ENCODE measurements at places on chromosomes 4 and X. TPM values are rescaled to one million over a fixed set of nuclear protein-coding genes. Genes with fewer than 3 reads are reported as not detected.

Gene GPC4
- total RNA-seq, result 7.8 TPM

DNA sequence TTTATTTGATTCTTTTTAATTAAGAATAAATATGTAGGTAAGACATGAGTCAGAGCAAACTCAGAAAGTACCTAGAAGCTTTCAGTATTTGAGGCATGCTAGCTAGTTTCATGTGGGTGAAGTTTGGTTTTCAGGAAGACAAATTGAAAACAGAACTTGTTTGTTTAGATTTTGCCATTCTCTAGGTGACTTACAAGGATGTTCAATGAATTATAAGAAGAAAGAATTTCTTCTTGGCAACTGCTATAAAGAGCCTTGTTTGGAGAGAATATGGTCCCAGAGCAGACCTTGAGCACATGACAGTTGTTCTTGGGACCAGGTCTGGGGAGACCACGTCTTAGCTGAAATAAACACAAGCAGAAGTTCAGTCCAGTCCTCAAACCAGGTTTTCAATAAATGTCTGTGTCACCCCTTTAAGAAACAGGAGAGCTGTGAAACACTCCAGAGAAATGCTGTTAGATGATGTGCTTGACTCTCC is 38.0 kb upstream of the IL21 start:
- no peak for DNase-seq

Gene ADH1A
- 0.51 TPM for total RNA-seq

Gene SSX4B
- total RNA-seq, result not detected

DNA sequence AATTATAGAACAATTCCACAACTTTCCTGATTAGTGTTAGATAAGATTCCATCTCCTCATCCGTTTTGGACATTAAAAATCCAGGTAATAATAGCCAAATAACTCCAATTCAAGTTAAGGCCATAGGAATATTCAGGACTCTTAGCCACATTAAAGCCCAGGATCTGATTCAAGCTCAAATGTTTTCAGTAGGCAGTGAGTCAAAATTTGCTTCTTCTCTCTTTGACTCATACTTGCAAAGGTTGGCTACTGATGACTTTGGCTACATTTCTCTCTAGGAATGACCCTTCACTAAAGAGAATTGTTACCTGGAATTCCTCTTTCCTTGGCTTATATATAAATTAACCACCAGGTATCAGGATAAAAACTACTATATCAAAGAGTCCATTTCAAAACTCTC is 354.9 kb upstream of the HS3ST1 start:
- no peak for DNase-seq

DNA sequence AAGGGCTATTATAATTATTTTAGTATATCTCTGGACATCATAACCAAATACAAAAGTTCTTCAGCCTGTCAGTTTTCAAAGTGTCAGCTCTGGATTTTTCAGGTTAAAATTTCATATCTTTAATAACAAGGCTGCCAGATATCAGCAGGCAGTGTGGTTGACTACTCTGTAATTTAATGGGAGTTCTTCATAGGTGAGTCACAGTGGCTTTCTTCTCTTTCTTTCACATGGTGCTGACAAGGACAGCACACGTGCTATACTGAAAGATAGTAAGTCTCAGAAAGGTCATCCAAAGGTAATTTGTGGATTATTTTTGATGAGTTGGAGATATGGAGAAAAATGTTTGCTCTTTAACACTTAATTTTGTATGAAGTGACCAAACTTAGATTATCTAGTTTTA is 43.2 kb downstream of the GALNT7 start:
- DNase-seq, result no peak

Gene ALPK1
- 18.1 TPM for total RNA-seq

DNA sequence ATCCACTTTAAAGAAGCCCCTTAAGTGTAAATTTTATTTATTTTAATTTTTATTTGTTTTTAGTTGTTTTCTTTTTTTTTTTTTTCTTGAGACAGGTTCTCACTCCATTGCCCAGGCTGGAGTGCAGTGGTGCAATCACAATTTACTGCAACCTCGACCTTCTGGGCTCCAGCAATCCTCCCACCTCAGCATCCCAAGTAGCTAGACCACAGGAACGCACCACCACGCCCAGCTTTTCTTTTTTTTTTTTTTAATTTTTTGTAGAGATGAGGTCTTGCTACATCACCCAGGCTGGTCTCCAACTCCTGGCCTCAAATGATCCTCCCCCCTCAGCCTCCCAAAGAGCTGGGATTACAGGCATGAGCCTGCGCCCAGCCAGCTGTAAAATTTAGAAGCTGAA is 6.0 kb downstream of the SAT1 start:
- no peak for DNase-seq

DNA sequence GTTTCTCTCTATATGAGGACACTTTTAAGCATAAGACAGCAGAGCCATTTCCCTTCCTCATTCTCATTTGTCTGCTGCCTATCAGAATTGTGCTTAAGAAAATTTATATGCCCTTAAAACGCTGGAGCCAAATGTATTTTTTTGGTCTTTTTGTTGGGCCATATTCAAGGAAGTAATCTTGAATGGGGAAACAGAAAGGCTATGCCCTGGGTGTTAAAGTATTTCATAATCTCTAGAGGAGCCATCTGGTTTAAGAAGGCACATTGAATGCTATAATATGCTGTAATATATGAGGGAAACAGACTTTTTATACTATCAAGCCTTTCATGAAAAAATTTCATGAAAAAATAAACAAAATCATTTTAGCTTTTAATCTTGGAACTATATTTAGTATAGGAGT is 4.3 kb downstream of the DMD start:
- DNase-seq, result no peak

DNA sequence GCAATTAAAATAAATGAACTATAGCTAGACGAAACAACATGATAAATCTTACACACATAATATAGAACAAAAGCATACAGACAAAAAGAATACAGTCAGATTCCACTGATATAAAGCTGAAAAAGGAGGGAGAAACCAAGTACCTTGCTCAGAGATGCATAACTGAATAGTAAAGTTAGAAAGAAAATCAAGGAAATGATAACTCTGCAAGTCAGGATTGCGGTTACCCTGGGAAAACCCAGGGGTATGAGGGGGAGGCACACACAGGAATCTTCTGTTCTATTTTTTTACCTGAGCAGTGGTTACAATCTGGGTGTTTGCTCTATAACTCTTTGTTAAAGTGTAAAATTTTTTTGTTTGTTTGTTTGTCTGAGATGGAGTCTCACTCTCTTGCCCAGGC is 209.1 kb downstream of the CBR4 start:
- no peak for DNase-seq

- no peak for DNase-seq
Measured at GRCh38 chr4:89204624-89205023, 93.3 kb downstream of the TIGD2 start.

Gene ZNF630
- total RNA-seq, result 1.4 TPM

GRCh38 chr4:61220556-61220955 is 20.4 kb downstream of the ADGRL3 start:
- DNase-seq, result no peak

- DNase-seq, result no peak
Measured at GRCh38 chrX:643241-643595, 12.6 kb downstream of the SHOX start.

GRCh38 chr4:113586072-113586471 is 175.5 kb downstream of the CAMK2D start:
- no peak for DNase-seq

Gene MAML3
- total RNA-seq, result 6.2 TPM

Gene PGAM4
- total RNA-seq, result not detected

Gene EXOSC9
- total RNA-seq, result 8.5 TPM

Gene FHIP1A
- 12.1 TPM for total RNA-seq

DNA sequence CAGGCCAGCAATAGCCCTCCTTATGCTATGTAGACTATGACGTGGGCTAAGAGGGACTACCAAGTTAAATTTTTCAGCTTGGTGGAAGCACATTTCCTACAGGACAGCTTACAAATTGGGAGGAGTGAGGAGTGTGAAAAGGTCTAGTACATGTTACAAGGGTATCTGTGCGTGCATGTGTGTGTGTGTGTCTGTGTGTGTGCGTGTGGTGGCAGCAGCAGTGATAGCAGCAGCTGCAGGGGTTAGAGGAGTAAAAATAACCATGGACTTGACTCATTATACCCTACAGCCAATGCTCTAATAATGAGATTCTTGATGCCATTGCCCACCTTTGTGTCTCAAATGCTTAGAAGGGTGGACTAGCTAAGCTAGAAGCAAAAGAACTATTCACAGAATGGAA is 88.6 kb downstream of the SLC9A7 start:
- DNase-seq, result no peak

GRCh38 chr4:88779431-88779830 is 81.8 kb upstream of the NAP1L5 start:
- no peak for DNase-seq

Gene AFP
- not detected for total RNA-seq

Gene CT45A7
- not detected for total RNA-seq

Gene TRPC5OS
- total RNA-seq, result not detected

DNA sequence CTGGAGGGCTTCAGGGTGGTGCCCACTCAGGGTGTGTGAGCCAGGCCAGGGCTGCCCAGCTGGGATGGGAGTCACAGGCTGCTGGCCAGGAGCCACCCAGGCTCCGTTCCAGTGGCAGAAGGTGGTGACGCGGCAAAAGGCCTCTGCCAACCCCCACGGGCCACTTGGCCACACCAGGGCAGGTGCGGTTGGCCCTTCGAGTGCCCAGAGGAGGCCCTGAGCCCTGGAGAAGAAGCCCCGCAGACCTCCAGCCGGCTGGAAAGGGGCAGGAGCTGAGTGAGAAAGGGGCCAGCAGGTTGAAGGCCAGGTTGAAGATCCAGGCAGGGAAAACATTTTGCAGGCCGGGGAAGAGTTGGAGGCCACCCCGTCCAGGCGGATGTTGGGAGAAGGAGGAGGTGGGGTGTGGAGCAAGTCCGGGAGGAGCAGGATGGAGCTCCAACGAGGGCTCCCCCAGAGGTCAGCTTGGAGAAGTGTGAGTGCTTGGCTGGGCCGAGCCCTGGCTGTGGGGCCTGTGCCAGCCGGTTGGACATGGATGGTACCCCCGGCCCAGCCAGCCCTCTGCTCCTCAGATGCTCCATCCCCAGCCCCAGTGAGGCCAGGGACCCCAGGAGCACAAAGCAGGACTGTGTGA is 2.8 kb upstream of the CPLX1 start:
- peak; percentile 41 for DNase-seq

GRCh38 chrX:39449352-39449751 is 648.1 kb downstream of the MID1IP1 start:
- DNase-seq, result no peak

Gene BBS12
- total RNA-seq, result 1.6 TPM

Gene RPL10
- total RNA-seq, result 4,058 TPM

Gene TMPRSS11B
- not detected for total RNA-seq

DNA sequence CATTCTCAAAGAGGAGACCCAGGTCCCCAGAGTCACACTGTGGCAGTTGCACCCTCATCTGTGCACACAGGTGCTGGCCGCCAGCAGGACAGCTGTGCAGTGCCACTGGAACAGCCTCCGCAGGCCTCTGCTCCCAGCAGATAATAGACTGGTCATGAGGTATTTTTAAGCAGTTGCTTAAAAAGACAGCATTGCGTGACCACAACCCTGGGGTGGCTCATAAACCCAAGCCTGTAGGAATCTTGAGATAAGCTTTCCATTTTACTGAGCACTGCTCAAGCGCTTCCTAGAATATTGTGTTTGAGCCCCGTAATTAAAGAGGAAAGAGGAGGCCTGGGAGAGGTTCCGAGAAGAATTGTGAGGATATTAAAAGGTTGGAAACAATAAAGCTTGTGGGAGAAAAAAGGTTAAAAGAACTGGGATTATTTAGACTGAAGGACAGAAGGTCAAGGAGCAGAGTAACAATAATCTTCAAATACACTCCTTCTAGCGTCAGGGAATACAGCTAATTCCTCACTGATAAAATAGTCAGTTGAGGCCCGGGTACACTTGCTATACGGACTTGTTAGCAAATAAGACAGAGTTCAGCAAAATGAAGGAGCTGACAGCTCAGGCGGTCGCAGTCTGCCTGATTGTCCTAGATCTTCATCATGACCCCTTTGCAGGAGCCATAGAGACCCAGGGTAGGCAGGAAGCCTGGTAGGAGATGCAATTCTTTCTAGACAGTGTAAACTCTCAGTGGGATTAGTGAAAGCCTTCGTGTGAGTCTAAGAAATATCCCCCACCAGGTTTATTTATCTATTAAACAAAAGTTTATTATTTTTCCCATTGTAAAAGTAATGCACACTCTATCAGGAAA is 86.2 kb upstream of the KIT start:
- no peak for DNase-seq

DNA sequence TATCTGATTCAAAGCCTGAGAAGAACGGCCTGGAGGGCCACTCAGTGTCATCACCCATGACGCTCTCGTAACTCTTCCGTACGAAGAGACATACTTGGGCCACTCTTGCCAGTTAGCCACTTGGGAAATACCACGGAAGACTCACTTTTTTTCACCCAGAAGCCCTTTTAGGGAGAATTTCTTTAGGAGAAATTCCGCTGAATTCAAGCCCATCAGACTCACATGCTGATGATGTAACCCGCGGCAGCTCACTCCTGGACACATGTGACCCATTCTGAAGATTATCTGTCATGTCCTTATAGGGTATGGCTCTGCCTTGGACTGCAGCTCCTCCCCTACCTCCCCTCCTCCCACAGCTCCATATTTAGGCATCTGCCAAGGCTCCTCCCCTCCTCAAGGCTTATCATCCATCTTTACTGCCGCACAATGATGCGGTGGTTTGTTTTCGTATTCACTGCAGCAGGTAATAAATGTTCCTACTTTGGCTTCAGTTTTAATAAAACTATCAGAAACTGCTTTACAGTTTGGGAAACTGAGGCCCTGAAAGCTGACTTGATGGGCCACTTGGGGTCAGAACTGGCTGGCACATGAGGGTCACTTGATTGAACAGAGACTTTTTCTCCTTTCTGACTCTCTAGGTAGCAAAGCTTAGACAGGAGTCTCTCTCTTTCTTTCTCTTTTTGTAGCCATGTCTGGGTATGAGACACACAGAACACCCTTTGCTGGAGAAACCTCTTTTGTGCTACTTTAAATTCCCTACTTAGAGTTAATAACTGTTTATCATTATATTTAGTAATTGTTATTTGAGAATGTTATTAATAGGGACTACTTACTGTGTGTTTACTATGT is 42.1 kb downstream of the RHOH start:
- no peak for DNase-seq

DNA sequence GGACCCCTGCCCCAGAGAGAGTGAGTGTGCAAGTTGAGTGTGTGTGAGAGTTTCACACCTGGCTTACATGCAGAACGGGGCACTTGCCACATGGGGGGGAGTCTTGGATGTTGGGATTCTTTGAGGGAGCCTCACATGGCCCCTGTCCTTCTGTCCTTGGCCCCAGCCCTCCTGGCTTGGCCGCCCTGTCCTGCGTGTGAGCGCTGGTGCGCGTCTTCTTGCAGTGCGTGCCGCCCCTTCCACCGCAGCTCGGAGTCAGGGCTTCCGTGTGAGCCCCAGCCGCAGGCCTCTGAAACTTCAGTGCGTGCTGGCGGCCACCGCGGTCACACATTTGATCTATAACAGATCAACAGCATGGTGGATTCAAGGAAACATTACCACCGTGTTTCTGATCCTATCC is 30.1 kb upstream of the HGFAC start:
- no peak for DNase-seq

DNA sequence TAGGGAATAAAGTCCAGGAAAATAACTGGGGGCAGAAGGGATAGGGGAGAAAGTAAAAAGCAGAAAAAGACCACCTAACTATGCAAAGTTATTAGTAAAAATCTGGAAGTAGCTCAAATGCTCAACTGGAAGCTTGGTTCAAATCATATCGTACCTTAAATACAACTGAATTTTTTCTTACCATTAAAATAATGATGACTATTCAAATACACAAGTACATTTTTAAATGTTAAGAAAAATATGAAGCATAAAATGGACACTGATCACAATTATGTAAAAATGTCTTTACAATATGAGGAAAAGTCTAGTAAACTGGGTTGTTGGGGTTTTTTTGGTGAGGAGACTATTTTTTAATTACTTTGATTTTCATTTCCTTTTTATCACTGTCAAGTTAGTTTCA is 3.1 kb downstream of the BRWD3 start:
- DNase-seq, result no peak
